BE2C (cell line): ENCODE measurements at places on chromosomes 1 and 21.

- no peak for DNase-seq
Observed at GRCh38 chr1:14997646-14998276, 155.8 kb upstream of the TMEM51 start.

DNA sequence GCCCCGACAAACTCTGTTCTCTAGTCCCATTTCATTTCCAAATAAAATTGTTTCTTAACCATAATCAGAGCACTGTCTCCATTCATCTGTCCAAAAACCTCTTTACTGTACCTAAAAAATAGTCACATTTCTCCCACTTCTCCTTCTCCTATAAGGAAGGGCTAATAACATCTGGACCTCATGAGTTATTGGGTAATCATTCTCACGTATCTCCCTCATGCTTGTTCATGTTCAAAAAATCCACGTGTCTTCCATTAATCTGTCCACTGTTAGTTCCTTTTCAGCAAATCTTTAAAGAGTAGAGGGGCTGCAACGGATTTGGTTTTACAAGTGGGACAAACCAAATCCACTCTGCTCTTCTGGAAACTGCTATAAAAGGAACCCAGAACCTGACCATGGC lies 1418.8 kb downstream of the MRPL39 start:
- DNase-seq = no peak

- no peak for DNase-seq
Observed at GRCh38 chr21:25385911-25386474, 221.3 kb downstream of the MRPL39 start.

GRCh38 chr1:33143698-33144097 lies 38.1 kb downstream of the TRIM62 start:
- DNase-seq = no peak

- no peak for DNase-seq
Observed at GRCh38 chr21:45917241-45917640, 64.3 kb upstream of the COL6A1 start.

- DNase-seq = no peak
Observed at GRCh38 chr1:6097117-6097595, 51.5 kb downstream of the KCNAB2 start.
